ENCODE measurements at places on chromosomes 2 and 18.

- no peak for DNase-seq
These were observed 184.6 kb upstream of the BOD1L2 start for GRCh38 chr18:56962322-56962721.

- DNase-seq: peak; percentile 41
These were observed 106.6 kb upstream of the ID2 start for GRCh38 chr2:8575038-8575833.

GRCh38 chr18:48740068-48740440, 201.2 kb downstream of the CTIF start:
- no peak for DNase-seq

- DNase-seq: no peak
These were observed 126.8 kb downstream of the SEPTIN10 start for GRCh38 chr2:109486711-109487535.

GRCh38 chr2:3170792-3171455, 206.7 kb downstream of the EIPR1 start:
- DNase-seq: no peak

DNA sequence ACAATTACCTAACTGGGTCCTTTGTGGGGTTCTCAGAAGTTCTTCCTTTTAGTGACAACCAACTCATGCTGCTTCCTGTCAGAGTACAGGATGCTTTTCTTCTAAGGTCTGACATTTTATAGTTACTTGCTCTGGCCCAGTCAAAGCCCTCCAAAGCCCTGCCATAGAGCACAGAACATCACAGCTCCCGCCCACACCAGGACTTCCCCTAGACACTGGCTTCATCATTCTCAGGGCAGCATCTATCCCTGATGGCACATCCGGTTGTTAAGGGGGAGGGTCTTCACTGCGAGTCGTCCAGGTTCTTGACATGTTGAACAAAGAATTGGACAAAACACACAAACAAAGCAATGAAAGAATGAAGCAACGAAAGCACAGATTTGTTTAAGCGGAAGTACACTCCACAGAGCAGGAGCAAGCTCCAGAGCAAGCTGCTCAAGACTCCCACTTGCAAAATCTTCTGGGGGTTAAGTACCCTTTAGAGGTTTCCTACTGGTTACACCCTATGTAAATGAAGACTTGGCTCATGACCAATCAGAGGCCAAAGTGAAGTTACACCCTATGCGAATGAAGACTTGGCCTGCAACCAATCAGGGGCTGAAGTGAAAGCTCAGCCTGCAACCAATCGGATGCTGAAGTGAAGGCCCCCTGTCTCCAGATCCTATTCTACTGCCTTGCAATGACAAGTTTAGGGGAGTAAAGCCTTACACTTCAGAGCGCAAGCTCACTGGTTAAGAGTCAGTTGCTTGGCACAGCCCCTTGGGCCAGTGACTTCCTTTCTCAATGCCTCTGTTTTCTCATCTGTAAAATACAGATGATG, 79.0 kb downstream of the HDAC4 start:
- DNase-seq: peak; percentile 60

GRCh38 chr2:62589691-62590356, 83.8 kb upstream of the TMEM17 start:
- DNase-seq: no peak
